ENCODE measurements at places on chromosomes 6 and 20. TPM values are rescaled to one million over a fixed set of nuclear protein-coding genes. Genes with fewer than 3 reads are reported as not detected.
A peak's percentile ranks its signal among the peaks of the same experiment; 100 is the strongest.

DNA sequence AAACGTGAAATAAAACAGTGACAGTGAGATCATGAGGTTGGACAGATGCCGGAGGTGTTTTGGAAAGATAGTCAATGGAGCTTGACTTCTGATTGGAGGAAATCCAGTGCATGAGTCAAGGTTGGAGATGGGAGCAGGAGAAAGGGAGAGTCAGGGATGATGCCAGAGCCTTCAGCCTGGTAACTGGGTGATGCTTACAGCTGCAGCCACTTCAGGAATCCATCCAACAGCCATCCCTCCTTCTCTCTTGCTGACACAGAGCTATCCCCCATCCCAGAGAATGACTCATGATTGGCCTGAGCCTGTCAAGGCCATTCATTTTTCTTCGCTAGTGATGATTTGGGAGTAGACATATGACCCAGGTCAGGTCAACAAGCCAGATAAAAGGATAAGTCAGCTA, 112.8 kb downstream of the SAMD5 start:
- DNase-seq, result peak; percentile 65

Gene COL9A3
- total RNA-seq, result not detected

DNA sequence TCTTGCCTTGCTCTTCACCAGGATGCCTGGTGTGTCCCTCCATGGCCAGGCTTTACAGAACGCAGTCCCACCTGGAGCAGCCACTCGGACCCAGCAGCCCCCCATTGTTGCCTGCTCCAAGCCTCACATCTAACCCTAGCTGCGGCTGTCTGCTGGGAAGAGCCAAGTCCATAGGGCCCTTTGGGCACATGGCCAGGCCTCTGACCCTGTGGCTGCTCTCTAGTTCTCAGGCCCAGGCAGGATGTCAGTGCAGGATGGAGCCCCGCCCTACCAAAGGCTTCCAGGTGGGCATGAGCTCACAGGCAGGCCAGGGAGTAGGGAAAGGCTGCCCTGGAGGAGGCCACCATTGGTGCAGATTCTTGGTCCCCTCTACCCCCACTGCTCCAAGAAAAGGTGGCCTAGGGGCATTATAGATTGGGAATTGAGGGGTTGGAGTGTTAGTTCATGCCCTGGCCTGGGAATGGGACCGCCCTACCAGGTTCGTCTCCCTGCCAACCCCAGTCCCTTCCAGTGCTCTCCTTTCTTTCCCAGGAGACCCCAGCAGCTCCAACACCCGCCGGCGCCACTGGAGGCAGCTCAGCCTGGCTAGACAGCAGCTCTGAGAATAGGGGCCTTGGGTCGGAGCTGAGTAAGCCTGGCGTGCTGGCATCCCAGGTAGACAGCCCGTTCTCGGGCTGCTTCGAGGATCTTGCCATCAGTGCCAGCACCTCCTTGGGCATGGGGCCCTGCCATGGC, 18.7 kb downstream of the MAVS start:
- DNase-seq, result no peak

GRCh38 chr6:41338659-41339058, 3.3 kb downstream of the NCR2 start:
- DNase-seq, result no peak

GRCh38 chr6:105095139-105095538, 84.7 kb downstream of the POPDC3 start:
- DNase-seq, result no peak

Gene ZNF831
- total RNA-seq, result not detected

Gene SMIM8
- 3.2 TPM for total RNA-seq

Gene PAK5
- not detected for total RNA-seq

DNA sequence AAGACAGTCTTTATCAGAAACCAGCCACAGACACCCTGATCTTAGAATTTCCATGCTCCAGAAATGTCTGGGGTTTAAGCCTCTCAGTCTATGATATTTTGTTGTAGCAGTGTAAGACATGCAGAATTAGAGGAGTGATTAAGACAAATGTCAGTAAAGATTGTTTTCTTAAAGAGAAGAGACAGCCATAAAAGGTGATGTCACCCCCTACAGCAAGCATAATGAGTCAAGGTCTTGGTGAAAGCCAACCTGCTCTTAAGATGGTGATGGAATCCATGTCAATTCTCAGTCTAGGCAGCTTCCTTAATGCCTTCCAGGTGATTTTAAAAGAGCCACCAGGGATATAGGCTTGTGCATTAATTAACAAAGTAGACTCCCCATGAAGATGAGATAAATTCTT, 849.9 kb upstream of the EPHA7 start:
- DNase-seq, result no peak

Gene ADGRB3
- not detected for total RNA-seq

DNA sequence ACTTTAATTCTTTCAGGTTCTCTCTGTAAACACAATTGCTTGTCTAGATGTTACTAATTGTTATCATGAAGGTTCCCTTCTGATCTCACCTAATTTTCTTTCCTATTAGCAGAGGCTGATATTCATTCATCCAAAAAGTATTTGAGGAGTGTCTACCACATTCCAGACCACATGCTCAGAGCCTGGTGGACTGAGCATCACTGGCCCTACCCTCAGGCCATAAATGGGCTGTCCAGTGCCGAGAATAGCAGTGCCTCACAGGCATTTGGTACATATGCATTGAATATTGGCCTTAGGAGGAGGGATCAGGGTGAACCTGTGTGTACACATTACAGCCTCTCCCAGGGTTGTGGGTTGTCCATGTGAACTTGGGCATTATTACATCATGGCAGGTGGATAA, 40.4 kb upstream of the PRELID3B start:
- DNase-seq, result peak; percentile 11

DNA sequence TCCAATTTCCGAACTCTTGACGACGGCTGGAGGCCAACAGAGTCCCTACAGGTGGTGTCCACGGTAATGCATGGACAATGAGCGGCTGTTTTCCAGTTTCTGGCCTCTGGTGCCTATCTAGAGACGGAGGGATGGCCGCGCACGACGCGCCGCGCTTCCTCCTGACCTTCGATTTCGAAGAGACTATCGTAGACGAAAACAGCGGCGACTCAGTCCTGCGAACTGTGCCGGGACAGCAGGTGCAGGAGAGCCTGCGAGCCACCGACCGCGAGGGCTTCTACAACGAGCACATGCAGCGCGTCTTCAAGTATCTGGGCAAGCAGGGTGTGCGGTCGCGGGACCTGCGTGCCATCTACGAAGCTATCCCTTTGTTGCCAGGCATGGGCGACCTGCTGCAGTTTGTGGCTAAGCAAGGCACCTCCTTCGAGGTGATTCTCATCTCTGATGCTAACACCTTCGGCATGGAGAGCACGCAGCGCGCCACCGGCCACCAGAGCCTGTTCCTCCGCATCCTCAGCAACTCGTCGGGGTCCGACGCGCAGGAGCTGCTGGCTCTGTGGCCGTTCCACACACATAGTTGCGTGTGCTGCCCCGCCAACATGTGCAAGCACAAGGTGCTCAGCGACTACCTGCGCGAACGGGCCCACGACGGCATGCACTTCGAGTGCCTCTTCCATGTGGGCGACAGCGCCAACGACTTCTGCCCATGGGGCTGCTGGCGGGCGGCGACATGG, 169.4 kb downstream of the CDK19 start:
- DNase-seq, result no peak

- DNase-seq, result no peak
Observed at GRCh38 chr6:134021396-134022122, 30.9 kb downstream of the SLC2A12 start.

- DNase-seq, result no peak
Observed at GRCh38 chr6:79465381-79465780, 71.8 kb downstream of the LCA5 start.

DNA sequence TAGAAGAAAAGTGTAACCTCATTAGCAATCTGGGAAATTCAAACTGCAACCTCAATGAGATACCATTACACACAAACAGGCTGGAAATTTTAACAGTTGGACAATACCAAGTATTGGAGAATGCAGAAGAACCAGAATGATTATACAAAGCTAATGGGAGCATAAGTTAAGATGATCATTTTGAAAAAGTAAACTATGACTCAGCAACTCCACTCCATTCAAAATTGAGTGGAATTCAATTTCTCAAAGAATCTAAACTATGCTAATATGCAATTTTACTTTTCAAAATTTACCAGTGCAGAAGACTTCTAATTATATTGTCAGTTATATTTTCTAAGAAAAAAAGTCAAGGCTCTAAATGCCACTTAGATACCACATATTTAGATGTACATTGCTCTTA, 17.2 kb downstream of the GPLD1 start:
- no peak for DNase-seq

DNA sequence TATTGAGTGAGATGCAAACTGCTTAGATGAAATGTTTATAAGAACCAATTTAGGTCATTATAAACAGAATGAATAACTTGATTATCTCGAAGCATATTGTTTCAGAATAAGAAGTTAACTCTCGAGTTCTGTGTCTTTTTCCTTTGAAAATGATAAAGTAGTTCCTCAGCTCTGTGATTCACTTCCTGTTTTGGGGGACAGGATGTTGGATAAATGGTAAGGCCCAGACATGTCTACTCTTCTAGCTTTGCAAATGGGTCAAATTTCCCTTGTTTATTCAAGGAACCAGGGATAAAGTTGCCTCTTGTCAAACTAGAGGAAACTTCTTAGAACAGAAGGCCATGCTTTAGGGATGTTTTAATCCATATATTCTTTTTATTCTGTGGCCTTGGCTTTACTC, 246.9 kb downstream of the SOX4 start:
- no peak for DNase-seq

DNA sequence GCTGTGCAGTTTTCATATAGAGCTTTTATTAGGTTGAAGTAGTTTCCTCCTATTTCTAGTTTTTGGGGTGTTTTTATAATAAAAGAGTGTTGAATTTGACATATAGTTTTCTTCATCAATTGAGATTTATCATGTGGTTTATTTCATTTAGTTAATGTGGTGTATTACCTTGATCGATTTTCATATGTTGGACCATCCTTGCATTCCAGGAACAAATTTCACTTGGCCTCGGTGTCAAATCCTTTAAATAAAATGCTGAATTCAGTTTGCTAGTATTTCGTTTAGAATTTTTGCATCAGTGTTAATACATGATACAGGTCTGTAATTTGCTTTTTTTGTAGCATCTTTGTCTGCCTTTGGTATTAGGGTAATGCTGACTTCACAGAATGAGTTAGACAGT, 6.0 kb downstream of the DYNLT2 start:
- DNase-seq, result no peak

Gene HMGN4
- total RNA-seq, result 71.7 TPM

- no peak for DNase-seq
Observed at GRCh38 chr6:105024803-105025202, 67.9 kb downstream of the LIN28B start.

DNA sequence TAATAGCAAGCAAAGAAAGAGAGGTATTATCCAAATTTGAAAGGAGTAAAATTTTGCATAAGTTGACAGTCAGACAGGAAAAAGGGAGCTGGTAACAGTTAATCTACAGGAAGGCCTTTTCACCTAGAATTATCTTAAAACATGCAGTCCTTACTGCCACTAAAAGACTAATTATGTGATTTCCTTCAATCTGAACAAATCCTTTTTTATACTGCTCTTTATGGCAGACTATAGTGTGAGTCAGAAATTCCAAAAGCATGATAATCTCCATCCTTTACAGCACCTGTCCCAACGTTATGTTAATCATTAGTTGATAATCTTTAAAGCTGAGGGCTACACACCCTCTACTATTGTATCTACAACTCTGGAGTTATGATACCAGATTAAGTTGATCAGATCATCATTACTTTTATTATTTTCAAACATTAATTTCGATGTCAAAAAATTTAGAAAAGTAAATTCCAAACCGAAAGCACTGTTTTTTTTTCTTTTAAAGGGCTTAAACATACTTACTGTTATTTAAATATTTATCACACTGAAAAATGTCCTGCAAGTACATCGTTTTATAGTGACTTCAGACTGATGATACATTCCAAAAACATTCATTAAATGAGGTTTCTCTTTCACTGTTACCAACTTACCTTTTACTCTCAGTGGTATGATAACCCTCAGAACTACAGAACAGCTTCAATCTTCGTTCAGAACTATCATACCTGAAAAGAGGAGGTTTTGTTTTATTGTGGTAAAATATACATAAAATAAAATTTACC, 33.2 kb upstream of the AKAP7 start:
- no peak for DNase-seq

Gene CST1
- not detected for total RNA-seq

DNA sequence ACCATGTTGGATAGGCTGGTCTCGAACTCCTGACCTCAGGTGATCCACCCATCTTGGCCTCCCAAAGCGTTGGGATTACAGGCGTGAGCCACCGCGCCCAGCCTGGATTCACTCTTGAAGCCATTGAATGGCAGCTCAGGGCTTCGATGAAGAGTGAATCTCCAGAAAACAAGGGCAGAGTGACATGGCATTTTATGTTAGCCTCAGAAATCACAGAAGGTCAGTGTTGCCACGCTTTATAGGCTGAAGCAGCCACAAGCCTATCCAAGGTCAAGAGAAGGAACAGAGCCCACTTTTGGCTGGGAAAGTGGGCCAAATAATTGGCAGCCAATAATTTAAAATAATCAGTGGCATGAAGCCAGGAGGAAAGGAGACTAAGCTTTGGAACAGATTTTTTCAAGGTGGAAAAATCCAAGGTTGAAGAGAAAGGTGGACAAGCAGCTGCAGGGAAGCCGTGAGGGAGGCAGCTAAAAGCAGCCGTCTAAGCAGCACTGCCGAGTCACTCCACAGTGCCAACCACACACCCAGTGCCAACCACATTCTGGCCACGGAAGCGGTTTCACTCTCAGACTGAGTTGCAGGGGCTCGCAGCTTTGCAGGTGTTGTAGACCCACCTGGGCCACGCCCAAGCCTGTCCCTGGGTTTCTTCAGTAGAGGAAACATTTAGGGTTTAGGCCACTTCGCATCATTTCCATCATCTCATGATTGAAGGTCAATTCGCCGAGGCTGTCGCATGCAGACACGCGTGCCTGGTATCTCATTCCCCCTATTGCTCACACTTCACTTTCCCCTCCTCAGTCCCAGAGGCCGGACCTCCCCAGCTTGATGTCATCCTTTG, 17.4 kb upstream of the AVP start:
- DNase-seq, result no peak

- DNase-seq, result no peak
Observed at GRCh38 chr20:972256-972655, 29.9 kb downstream of the RSPO4 start.

Gene TPBG
- 96.9 TPM for total RNA-seq

Gene FUT9
- not detected for total RNA-seq

Gene SLC12A5
- total RNA-seq, result 0.75 TPM

DNA sequence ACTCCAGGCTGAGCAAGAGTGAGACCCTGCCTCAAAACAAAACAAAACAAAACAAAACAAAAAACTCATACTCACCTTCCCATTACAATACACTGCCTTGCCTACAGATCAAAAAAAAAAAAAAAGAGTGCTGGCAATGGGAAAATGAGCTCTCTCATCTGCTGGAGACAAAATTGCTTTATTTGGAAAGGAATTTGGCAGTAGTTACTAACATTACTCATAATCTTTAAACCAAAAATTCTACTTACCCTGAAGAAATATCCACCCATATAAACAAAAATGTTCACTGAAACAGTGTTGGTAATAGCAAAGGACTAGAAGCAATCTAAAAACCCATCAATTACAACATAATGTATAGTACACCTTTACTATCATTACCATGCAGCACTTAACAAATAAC, 120.4 kb downstream of the RNGTT start:
- DNase-seq, result peak; percentile 45

Measured in MCF 10A (cell line).